ENCODE measurements at places on chromosomes 12 and 14.

GRCh38 chr12:51391283-51392123 lies at the start of gene GALNT6:
Gene GALNT6, minus strand, starts transcription at chr12:51391406. Its CDS starts 11,625 bp downstream, at chr12:51379781.
- peak; percentile 57 for DNase-seq

DNA sequence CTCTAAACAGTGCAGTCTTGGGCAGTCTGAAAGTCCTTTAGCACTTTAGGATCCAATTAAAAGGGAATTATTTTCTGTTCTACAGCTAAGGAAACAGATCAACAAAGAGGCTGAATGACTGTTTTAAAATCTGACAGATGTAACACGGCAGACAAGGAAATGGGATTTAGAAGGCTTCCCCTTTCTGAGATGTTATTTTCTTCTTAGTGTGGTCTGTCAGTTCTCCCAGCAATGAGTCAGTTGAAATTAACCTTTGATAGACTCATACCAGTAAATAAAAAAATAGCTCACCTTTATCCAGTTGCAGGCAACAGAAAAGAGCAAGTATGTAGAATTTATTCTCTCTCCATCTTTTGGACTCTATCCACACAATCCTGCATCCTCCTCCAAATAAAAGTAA lies 98.1 kb downstream of the NEDD1 start:
- no peak for DNase-seq

GRCh38 chr14:74896400-74896799 lies 14.7 kb downstream of the DLST start:
- no peak for DNase-seq

- DNase-seq: no peak
Observed at GRCh38 chr14:61358554-61359226, 37.3 kb downstream of the PRKCH start.

DNA sequence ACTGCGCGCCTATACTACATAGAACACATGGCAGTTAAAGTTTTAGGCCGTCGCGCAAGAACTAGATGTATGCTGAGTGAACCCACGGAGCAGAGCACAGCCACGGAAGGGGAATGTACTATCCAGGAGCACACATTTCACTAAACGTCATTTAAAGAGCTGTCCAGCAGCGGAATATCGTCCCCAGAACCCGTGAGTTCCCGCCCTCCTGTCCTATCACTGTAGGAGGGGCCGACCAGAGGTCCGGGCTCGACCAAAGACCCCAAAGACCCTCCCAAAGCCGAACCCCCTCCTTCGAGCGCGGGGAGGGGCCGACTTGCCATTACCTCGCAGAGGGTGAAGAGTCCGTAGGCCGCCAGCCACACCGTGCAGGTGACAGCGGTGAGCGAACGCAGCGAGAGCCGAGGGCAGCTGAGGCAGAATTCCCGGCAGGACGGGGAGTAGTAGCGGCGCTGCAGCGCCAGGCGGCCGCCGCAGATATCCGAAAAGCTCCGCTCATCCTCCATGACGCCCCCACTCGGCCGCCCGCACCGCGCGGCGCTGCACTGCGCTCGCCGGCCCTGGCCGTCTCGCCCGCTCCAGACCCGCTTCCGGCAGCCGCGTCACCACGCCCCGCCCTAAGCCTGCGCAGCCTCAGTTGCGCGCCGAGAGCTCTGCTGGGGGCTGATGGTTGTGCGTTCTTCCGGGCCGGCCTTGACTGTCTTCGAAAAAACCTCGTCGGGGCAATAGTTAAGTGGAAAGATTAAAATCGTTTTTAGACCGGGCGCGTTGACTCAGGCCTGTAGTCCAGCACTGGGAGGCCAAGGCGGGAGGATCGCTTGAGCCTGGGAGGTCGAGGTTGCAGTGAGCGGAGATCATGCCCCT lies at the start of gene PIGH:
Gene PIGH, minus strand, starts transcription at position 571 of the 864 bp plus-strand sequence. Its CDS starts 65 bp downstream, at position 506.
- peak; percentile 85 for DNase-seq

GRCh38 chr14:32169191-32169590 lies 32.7 kb upstream of the RNU6-7 start:
- no peak for DNase-seq

DNA sequence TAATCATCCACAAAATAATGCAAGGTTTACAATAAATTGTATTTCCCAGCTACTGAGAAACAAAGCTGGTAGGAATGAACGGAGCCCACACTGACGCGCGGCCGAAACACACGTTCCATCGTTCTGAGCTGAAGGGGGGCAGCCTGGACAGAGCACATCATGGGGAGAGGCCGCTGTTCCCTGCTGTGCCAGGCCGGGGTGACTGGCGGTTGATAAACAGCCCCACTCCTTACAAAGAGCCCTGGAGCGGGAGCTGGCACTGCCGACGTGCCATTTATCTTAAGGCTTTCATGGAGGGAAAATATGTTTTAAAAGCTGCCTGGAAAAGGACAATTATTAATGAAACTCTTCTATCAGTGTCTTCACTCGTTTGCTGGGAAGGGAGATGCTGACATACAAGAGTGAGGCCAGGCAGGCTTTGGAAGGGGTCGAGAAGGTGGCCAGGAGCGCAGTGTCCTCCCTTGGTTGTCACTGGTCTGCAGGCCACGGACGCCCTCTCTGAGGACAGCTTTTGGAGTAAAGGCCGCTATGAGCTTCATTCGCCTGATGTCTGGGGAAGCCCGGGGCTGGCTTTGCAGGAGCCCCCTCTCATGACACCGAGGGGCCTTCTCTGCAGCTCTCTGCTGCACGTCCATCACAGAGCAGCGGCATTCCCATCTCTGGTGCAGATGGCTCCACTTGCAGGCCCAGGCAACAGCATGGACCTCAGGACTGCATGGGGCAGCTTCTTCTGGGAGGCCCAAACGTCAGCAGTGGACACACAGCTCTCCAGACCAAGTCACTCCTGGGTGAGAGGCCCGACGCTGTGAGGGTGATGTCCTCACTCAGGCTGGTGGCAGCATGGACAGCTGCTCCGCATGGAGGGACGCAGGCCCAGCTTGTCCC lies 355.3 kb upstream of the SFSWAP start:
- DNase-seq: no peak

DNA sequence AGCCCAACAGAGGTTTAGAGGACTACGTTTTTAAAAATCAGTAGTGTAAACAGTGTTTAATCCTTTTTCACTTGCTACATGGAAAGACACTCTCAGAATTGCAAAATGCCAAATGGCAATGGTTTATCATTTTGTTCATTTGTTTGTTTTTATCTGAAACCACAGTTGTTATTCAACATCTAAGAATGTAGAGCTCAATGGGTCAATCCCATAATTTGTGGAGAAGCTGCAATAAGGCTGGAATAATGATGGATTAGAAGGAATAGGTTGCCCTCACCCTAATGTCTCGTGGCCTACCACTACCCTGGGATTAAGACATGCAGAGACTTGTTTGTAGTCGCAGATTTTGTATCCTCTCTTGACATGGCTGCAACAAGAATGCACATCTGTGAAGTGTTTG lies 115.7 kb downstream of the LLPH start:
- no peak for DNase-seq

DNA sequence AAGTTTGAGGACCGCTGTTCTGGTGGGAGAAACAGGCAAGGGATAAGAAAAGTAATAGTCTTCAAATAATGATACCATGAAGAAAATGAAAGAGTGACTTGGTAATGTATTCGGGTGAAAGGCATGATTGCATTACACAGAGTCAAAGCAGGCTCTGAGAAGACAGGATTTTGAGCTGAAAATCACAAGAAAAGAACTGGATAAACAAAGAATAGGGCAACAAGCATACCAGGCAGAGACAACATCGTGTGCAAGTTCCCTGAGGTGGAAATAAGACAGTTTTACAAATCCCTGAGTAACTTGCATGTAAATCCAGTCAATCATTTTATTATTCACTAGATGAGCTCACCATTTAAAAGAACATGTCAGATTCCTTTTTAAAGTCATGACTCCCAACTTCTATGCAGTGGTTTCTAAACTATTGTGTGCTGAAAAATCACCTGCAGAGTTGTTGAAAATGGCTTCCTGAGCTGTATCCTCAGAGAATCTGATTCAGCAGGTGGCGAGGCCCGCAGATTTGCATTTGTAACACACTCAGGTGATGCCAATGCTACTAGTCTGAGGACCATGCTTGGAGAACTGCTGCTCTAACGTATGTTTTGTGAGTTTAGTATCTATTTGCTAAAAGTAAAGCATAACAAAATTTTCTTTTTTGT lies 133.0 kb upstream of the ABCD2 start:
- DNase-seq: no peak

DNA sequence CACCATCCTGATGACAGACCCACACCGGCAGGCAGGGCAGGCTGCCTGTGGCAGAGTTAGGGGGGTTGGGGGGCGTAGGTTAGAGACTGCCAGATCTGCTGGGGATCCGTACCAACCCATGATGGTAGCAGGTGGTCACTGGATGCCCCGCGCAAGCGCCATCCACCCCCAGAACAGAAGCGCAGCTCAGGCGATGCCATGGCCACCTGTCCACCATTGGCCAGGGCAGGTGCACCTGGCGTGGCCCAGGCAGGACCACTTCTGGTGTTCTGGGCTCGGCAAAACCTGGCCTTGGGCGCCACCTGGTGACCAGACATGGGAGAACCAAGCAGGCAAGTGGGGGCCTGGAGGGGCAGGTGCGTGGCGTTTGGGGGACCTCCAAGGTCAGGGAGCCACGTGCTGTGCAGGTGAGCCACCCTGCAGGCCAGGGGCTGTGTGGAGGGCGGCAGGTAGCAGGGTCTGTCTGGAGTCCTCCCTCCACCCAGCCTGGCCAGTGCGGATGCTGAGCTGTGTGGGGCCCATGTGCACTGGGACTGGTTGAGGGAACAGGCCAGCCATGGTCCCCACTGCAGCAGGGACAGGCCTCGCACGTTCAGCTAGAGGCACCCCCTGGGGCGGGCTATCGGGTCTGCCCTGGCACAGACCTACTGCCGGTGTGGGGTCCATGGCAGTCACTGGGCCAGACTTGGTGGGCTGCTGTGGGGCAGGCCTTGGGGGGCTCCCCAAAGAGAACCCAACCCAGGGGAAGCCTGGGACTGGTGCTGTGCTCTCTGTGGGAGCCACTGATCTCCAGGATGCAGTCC lies 15.6 kb downstream of the BAG5 start:
- DNase-seq: peak; percentile 77

GRCh38 chr12:89379148-89379838 lies 27.0 kb upstream of the DUSP6 start:
- DNase-seq: no peak

- no peak for DNase-seq
Observed at GRCh38 chr12:125089626-125090025, 24.4 kb downstream of the AACS start.

DNA sequence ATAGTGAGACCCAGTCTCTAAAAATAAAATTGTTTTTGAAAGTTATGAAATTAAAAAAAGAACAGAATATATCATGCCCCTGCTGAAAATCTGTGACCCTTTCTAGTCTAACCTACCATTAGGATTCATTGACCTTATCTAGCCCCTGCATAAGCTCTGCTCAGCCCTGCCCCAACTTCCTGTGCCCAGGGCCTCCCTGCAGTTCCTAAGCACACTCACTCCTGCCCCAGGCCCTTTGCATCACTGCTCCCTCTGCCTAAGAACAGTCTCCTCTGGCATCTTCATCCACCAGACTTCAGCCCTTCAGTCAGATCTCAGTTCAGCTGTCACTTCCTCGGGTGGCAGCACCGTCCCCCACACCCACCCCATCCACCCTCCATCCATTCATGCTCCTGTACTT lies 55.4 kb downstream of the SCARB1 start:
- DNase-seq: no peak

DNA sequence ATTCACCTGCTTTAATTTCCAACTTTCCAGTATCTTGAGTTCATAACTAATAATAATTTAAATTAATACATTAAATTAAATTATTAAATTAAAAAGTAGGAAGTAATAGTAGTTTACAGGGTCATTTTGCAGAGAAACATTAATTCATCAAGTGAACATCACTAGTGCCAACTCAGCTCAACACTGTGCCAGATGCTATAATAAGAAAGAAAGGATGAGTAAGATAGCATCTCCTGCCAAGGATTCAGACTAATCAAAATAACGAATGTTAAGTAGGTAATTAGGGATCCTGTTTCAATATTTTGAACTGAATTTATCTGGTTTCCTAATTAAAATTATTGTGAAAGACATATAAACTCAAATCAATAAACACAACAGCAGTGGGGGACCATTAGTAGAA lies 596.7 kb downstream of the SLC6A15 start:
- DNase-seq: no peak

GRCh38 chr12:53816360-53817020 lies 64.7 kb upstream of the CISTR start:
- no peak for DNase-seq

DNA sequence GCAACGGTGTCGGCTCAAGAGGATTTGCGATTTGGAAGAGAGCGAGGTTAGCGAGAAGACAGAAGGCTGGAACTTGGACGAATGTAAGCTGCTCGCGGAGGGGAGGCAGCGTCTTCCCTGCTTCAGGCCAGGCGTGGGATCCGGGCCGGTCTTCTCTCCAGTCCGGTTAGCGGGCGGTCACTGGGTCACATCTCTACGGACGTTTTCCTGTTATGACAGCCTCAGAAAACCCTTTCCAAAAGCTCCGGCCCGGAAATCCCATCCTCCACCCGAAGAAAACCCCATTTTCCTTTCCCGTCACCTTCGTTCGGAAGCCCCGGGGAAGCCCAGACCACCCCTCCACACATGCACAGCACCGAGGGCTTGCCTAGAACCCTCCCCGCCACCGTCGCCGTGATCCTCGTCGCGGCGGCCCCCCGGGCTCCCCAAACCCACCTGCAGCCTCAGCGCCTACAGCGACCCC lies 268 bp downstream of the NDUFB1 start:
- DNase-seq: no peak

DNA sequence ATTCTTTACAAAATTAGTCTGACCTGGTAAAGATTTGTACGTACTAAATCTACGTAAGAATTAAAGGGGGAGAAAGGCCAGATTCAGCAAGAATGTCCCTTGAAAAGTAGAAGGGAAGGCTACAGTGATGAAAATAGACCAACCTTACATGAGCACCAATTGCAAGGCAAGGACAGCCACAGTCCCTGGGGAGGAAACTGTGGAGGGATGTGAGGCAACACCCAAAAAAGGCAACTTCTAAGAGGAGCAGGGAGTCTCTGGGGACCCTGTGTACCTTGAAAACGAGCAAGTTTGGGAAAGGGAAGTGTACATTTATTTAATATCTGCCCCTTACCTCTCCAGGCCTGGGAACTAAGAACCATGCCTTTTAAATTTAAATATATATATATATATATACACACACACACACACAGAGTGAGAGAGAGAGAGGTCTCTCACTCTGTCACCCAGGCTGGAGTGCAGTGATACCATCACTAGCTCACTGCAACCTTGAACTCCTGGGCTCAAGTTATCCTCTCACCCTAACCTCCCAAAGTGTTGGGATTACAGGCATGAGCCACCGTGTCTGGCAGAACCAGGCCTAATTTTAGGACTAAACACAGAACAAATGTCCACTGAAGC lies 56.4 kb downstream of the TMCC3 start:
- no peak for DNase-seq

Measured in stimulated activated naive CD4-positive, alpha-beta T cell (primary cell).